Fibroblast of upper back skin (primary cell): ENCODE measurements at places on chromosomes 2 and 18.
A peak's percentile ranks its signal among the peaks of the same experiment; 100 is the strongest.

GRCh38 chr18:63099848-63100629 lies 219.5 kb downstream of the BCL2 start:
- no peak for DNase-seq

DNA sequence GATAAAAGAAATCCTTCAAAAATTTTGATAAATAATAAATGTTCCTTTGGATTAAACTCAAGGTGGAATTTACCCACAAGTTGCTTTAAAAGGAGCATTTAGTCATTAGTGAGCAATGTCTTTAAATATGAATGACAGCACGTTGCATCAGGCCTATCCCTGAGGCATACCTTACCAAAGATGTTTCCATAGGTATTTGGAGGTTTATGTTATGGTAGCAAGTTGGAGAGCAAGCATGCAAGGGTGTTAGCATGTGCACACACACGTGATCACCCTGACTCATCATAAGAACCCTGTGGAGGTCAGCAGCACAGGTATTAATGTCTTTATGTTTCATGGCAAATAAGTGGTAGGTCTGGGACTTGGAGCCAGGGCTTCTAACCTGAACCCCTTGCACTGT lies 159.9 kb downstream of the ACTR3 start:
- peak; percentile 1 for DNase-seq

DNA sequence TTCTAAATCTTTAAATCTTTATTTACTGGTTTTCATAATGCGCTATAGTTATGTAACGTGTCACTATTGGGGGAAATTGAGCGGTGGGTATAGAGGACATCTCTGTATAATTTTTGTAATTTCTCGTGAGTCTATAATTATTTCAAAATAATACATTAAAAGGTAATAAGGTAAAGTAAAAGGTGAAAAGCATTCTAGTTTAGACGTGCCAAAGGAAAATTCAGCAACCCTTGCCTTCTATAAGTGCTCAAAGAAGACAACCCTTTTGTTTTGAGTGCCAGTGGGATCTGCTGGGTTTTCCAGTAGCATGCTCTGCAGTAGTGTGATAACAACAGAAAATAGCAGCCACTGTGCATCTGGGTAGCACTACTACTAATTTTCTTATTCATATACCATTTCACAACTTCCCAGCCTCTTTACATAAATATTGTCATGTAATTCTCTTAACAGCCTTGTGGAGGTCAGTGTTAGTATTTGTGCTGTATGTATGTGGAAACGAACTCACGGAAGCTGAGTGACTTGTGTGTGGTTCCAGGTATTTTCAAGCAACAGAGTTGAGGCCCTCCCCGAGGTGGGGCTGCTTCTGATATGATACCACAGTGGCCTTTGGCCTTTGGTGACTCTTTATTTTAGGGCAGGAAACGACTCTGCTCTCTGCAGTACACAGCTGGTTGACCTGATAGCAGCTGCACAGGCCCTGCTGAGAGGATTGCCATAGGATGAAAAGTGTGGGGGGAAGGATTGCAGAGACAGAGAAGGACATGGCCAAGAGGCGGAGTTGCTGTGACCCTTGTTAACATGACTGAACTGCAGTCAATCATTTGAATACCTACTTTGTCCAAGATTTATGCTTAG lies 104.5 kb downstream of the TDRD15 start:
- DNase-seq: no peak

- DNase-seq: no peak
Observed at GRCh38 chr2:143312441-143312840, 183.2 kb downstream of the ARHGAP15 start.

GRCh38 chr2:221958224-221958623 lies 340.6 kb downstream of the PAX3 start:
- no peak for DNase-seq

- DNase-seq: no peak
Observed at GRCh38 chr2:238597638-238598528, 171.2 kb downstream of the ASB1 start.
